Activated CD8-positive, alpha-beta T cell treated with anti-CD3 and anti-CD28 coated beads, Interleukin-2, amount 10 ng/mL, durations not matched to agents 7 days and 5 days (primary cell): ENCODE measurements at places on chromosomes 2 and 18. TPM values are rescaled to one million over a fixed set of nuclear protein-coding genes. Genes with fewer than 3 reads are reported as not detected.

DNA sequence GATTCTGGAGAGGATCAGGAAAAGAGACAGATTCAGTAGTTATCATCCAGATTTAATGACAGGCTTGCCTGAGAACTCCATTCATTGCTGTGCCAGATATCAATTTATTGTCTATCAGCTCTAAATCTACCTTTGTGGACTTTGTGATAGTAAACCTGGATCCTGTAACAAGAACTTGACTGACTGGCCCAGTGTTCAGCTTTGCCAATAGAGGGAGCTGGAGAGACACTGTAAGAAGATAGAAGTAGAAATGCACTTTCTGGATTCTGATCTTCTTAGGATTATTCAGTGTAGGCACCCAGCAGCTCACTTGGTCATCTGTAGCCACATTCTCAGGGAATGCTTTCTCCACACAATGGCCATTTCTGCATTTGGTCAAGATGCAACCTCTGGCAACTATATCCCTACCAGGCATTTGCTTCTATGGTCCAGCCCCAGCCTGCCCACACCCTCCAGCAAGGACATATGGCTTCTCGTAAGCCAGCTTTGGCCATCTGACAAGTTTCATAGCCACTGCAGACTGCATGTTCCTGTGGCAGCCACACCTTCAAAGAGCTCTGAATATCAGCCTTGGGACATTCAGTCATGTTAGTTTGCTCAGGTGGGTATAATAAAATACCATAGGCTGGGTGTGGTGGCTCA, 6.1 kb upstream of the SERPINB8 start:
- no peaks in the 10 kb centered on the region for H3K4me1 ChIP-seq
- no peaks in the 10 kb centered on the region for H3K36me3 ChIP-seq
- H3K27ac ChIP-seq: no peak overlapping the region
- H3K27me3 ChIP-seq: peaks cover 20% of the 10 kb centered on the region
- DNase-seq: peak; percentile 59

Gene THUMPD2
- total RNA-seq: 11.1 TPM

Gene ANKRD30B
- not detected for total RNA-seq

Gene HOXD12
- total RNA-seq: not detected

GRCh38 chr2:27431395-27431794, 3.0 kb downstream of the NRBP1 start:
- peak overlapping the region; percentile 84 for H3K27ac ChIP-seq
- peaks cover 41% of the 10 kb centered on the region for H3K36me3 ChIP-seq
- peak; percentile 46 for DNase-seq
- H3K27me3 ChIP-seq: no peaks in the 10 kb centered on the region

DNA sequence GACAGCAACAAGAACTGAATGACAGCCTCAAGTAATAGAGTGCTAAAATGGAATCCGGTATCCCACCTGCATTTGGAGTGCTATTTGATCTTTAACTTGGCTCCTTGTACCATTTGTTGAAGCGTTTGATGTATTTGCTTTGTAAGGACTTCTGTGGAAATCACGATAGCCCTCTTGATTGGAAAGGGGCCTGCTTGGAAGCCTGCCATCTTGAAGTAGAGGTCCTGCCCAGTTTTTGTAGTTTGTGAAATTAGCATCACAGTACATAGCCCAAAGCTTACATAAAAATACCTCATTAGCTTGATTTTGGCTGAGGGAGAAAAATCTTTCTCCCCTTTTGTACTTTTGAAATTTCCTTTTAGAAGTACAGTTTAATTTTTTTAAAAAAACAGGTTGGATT, 2.7 kb downstream of the CDCA7 start:
- DNase-seq: no peak
- peak overlapping the region; percentile 29 for H3K4me3 ChIP-seq
- H3K27ac ChIP-seq: no peak overlapping the region
- H3K36me3 ChIP-seq: peaks cover 52% of the 10 kb centered on the region
- H3K4me1 ChIP-seq: peaks cover 61% of the 10 kb centered on the region
- H3K27me3 ChIP-seq: no peaks in the 10 kb centered on the region

Gene RFX8
- total RNA-seq: 2.8 TPM

Gene HOXD1
- not detected for total RNA-seq

Gene LCT
- 0.34 TPM for total RNA-seq

Gene CHST9
- not detected for total RNA-seq

- no peak overlapping the region for H3K4me3 ChIP-seq
- peaks cover 3% of the 10 kb centered on the region for H3K27me3 ChIP-seq
- no peak overlapping the region for H3K27ac ChIP-seq
- no peaks in the 10 kb centered on the region for H3K4me1 ChIP-seq
- DNase-seq: no peak
Observed at GRCh38 chr18:44536046-44536445, 144.6 kb upstream of the SETBP1 start.

Gene VAMP8
- total RNA-seq: 141 TPM

DNA sequence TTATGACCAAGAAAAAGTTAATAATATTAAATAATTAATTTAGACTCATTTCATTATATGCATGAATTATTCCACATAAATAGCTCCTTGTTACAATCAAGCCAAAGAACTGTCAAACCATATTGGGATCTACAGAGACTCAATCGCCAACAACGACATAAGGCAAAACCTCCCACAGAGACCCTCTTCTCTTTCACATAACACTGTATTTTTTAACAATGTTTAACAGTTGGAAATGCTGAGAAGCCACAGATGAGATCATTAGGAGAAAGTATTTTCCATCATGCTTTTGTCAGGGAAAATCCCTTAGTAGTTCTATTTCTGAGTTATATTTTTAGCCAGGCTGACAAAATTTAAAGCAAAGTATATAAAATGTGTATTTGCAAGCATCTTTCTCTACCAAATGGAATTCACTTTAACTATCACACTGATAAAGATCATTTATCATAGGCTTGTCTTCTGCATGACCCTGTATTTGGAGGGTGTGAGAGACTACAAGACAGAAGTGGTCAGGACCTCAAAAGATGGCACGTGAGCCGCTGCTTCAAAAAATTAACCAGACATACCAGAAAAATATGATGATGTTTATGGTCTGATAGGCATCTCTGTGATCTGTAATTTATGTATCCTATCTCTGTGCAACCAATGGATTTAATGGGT, 383.8 kb downstream of the NRXN1 start:
- H3K36me3 ChIP-seq: no peaks in the 10 kb centered on the region
- no peak overlapping the region for H3K4me3 ChIP-seq
- no peaks in the 10 kb centered on the region for H3K27me3 ChIP-seq
- no peaks in the 10 kb centered on the region for H3K4me1 ChIP-seq
- DNase-seq: no peak
- no peak overlapping the region for H3K27ac ChIP-seq

DNA sequence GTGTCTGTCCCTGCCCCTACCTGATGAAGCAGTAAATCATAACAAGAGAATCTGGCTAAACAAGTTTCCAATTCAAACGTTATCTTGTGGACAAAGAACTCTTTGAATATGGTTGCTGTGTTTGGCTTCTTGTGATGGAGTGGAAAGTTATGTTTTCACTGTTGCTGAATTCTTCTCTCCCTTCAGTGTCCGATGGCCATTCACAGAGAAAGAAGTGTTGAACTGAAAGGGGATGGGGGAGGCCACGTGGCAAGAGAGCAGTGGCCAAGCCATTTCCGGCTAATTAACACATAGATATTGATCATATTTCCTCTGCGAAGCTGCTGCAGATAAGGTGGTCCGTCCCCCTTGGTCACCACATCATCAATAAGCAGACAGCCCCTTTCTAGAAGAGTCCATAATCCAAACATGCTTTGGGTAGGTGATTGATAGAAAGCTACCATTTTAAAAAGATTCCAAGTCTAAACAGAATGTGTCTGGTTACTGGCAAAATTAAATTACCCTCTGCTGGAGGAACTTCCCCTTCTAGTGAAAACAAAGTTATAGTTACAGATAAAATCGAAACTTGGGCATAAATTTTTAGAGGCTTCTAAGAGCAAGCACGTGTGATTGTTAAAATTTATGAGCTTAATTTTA, 36.9 kb upstream of the FZD7 start:
- no peak for DNase-seq
- H3K27me3 ChIP-seq: peaks cover 6% of the 10 kb centered on the region
- no peak overlapping the region for H3K4me3 ChIP-seq
- no peaks in the 10 kb centered on the region for H3K4me1 ChIP-seq
- H3K36me3 ChIP-seq: no peaks in the 10 kb centered on the region
- no peak overlapping the region for H3K27ac ChIP-seq

GRCh38 chr18:2108591-2108990, 462.7 kb downstream of the METTL4 start:
- no peaks in the 10 kb centered on the region for H3K36me3 ChIP-seq
- no peaks in the 10 kb centered on the region for H3K4me1 ChIP-seq
- H3K4me3 ChIP-seq: no peak overlapping the region
- no peak overlapping the region for H3K27ac ChIP-seq
- H3K27me3 ChIP-seq: peaks cover 12% of the 10 kb centered on the region

Gene TMEM247
- total RNA-seq: not detected

- no peak overlapping the region for H3K4me3 ChIP-seq
- H3K27ac ChIP-seq: no peak overlapping the region
- no peak for DNase-seq
- no peaks in the 10 kb centered on the region for H3K4me1 ChIP-seq
- no peaks in the 10 kb centered on the region for H3K27me3 ChIP-seq
- no peaks in the 10 kb centered on the region for H3K36me3 ChIP-seq
Observed at GRCh38 chr2:224594840-224595239, 9.7 kb upstream of the CUL3 start.
